ENCODE measurements at places on chromosomes 12 and 14. TPM values are rescaled to one million over a fixed set of nuclear protein-coding genes. Genes with fewer than 3 reads are reported as not detected.

GRCh38 chr12:42776396-42776795 lies 186.8 kb upstream of the PRICKLE1 start:
- no peak overlapping the region for H3K4me3 ChIP-seq
- no peaks in the 10 kb centered on the region for H3K36me3 ChIP-seq
- H3K4me1 ChIP-seq = no peaks in the 10 kb centered on the region
- no peak for DNase-seq
- H3K27ac ChIP-seq = no peak overlapping the region

- DNase-seq = no peak
Measured at GRCh38 chr12:51883998-51884675, 3.8 kb upstream of the ANKRD33 start.

Gene PRR4
- 0.98 TPM for total RNA-seq

GRCh38 chr12:51977320-51977753 lies 25.8 kb downstream of the ACVR1B start:
- H3K27me3 ChIP-seq = no peaks in the 10 kb centered on the region
- no peak overlapping the region for H3K27ac ChIP-seq
- H3K4me3 ChIP-seq = no peak overlapping the region
- peaks cover 19% of the 10 kb centered on the region for H3K36me3 ChIP-seq

Gene SERPINA5
- total RNA-seq = not detected

DNA sequence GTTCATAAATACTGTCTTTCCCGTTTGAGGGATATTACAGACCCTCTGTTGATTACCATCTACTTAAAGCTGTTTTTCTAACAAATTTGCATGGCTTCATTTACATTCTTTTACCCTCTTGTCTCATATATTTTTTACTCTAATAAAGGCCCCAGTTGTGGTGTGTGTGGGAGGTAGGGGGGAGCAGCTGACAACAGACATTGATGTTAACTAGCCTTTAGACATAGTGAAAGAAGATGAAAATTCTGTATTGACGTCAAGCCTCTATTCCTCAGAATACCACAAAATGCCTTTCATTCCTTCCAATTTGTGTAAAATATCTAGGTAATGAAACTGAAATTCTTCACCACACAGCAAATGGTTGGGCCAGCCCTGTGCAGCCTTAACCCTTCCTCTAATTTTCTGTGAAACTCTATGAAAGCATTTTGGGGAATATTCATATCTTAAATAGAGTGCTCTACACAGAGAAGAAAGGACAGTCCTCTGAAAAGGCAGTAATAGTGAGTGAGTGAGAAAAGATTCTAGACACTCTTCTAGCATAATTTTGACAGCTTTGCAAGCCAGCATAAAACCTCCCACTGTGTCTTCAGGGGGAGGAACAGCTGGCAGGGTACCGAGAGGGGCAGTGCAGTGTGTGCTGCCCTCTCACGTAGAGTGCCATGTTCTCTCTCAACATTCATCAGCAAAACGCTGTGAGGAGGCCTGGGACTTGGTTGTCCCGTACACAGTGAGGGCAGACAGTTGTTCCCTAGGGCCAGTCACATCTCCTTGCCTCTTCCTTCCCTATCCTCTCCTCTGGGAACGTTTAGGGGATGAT lies 20.1 kb upstream of the CERS5 start:
- H3K27me3 ChIP-seq = no peaks in the 10 kb centered on the region
- no peak overlapping the region for H3K4me3 ChIP-seq
- peaks cover 13% of the 10 kb centered on the region for H3K4me1 ChIP-seq
- H3K36me3 ChIP-seq = no peaks in the 10 kb centered on the region

GRCh38 chr14:106210650-106211049 lies 684.3 kb downstream of the TMEM121 start:
- peaks cover 7% of the 10 kb centered on the region for H3K27me3 ChIP-seq
- no peaks in the 10 kb centered on the region for H3K36me3 ChIP-seq
- no peak overlapping the region for H3K4me3 ChIP-seq
- no peak for DNase-seq
- no peaks in the 10 kb centered on the region for H3K4me1 ChIP-seq
